Spinal cord (tissue), 10 donors: ENCODE measurements at places on chromosomes 2 and 18.
A peak's percentile ranks its signal among the peaks of the same experiment; 100 is the strongest.

DNA sequence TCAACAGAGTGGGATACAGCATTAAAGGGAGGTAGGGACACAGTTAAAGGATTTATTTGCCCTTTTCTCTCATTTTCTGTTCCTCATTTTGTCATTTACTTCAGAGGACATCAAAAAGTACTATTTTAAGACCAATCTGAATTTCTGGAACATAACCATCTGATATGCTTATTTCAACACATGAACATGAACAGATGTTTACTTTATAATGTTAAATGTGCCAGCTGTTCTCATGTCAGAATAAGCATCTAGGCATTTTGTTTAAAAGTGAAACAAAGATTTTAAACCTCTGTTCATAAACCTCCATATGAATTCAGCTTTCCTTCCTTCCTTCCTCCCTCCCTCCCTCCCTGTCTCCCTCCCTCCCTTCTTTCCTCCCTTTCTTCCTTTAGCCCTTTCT is 677.7 kb downstream of the CNTNAP5 start:
- DNase-seq, result no peak

DNA sequence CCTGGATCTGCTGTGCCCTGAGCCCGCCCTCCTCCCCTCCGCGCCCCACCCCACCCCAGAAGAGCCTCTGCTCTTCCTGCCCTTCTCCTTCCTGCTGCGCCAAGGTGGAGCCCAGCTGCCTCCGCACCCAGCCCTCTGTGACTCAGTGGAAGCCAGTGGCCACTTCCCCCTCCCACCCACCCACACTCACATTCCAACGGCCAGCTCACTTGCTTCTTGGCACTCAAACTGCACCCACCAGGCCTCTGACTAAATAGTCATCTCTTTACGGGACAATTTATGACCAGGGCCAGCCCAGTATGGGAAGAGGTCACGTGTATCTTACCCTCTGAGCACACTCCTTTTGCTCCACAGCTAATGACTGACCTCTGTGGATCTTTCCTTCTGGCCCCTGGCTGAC is 150.4 kb upstream of the SLC1A4 start:
- DNase-seq, result no peak

GRCh38 chr2:149329068-149329467 is 1.3 kb upstream of the LYPD6 start:
- no peak for DNase-seq

DNA sequence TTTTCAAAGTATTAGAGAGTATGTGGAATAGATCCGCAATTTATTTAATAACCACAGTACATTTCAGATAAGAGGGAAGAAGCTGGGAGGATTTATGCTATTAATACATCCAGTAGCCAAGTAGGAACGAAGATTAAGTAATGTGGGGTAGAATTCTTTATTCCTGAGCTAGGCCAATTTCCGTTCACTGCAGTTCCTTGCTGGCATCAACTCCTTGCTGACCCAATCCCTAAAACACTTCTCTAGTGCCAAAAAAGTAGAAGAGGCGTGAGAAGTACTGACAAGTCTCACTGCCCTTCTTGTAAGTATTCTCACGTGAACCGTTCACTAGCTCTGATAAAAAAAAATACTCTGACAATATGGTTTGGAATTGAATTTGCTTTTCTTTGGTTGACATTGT is 211.4 kb downstream of the EPHA4 start:
- no peak for DNase-seq

- DNase-seq, result no peak
Observed at GRCh38 chr2:113854970-113855740, 34.7 kb upstream of the ACTR3 start.

DNA sequence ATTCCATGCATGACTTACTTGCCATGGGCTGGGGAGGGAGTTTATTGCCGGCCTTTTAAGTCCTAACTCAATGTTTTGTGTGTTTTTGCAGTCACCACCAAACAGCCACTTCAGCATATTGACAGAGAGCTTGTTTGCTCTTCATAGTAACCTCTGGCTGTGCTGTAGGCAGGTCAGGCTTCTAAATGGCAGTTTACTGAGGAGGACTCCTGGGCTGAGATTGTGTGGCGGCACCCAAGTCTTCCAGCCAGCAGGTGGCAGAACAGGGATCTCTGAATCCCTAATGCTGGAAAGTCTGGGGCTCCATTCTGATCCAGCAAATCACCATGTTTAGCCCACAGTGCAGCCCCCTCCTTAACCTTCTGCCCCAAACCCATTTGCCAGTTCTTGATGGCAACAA is 121.2 kb downstream of the CAPN13 start:
- DNase-seq, result no peak

GRCh38 chr18:13597068-13597467 is 129.3 kb downstream of the FAM210A start:
- no peak for DNase-seq

DNA sequence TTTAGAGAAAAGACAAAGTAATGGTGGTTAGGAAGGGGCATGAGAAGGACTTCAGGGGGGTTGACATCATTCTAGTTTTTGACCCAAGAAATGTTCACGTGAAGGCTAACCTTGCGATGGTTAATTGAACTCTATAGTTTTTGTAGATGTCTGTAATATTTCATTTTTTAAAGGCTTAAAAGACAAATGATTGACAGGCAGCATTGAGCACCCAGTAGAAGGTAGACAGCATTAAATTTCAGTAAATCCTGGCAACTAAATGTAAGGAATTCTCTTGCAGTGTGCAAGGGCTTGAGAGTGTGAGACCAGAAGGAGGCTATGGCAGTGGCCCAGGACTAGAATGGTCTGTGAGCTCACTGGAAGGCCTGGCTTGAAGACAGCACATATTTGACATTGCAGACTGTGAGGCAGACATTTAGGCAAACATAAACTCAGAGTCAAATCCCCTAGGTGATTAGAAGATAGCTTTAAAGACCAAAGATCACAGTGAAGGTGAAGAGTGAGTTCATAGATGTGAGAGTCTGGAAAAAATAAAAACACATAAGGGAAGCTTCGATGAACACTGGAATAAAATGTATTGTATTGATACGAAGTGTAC is 100.1 kb upstream of the MAP4K4 start:
- peak; percentile 78 for DNase-seq

DNA sequence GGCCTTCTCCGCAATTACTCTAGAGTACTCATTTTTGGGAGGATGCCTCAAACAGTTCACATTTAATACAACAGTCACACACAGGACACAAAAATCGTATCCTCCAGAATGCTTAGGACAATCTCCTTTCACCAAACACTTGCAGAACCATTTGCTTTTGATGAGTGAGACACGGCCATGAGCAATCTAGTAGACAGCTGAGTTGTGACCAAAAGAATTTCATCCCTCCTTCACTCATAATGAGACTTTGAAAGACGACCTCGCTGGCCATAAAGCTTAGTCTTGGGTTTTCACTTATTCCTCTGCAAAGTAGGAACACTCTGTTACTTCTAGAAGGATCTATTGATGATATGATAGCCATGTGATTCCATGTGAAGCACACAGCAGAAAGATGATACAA is 87.5 kb upstream of the SLC35G4 start:
- no peak for DNase-seq

DNA sequence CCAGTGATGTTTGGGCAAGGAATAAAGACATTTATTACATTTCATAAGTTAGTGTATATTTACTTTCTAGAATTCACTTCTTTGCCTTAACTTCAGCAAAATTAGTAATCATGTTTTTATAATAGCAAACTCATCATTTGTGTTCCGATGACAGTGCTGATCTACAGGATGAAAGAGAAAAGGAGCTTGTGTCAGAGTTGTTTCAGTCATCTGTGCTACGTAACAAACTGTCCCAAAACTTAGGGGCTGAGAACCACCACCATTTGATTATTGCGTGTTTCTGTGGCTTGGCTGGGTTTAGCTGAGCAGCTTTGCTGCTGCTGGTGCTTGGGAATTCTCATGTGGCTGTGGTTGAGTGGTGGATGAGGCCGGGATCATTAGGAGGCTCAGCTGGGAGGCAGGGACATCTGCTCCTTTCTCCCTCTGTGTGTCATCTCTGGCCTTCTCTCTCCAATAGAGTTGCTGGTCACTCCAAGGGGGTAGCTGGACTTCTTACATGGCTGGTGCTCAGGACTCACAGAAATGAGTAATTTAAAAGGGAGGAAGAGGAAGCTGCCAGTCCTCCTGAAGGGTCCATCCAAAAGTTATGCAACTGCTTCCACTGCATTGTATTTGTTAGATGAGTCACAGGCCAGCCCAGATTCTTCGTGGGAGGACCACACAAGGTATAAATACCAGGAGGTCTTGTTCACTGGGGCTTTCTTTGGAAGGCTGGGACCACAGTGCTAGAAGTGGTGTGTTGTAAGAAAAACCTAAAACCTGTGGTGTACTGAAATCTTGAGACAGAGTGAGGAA is 43.4 kb upstream of the HAAO start:
- DNase-seq, result no peak

GRCh38 chr2:144454466-144455287 is 65.2 kb downstream of the ZEB2 start:
- DNase-seq, result no peak

DNA sequence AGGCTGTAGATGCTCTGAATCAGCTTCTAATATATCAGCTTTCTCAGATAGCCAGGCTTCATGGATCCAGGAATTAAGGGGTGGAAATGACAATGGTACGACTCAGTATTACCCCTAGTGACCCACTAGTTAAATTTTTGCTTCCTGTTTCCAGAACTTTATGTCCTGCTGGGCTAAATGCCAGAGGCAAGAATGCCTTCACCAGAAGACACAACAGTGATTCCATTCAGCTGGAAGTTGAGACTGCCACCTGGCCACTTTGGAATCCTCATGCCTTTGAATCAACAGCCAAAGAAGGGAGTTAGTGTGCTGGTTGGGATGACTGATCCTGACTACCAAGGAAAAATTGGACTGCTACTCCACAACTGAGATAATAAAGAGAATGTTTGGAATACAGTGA is 239.1 kb downstream of the ASXL3 start:
- DNase-seq, result no peak

- DNase-seq, result no peak
Observed at GRCh38 chr18:46160050-46160798, 56.0 kb downstream of the HAUS1 start.

GRCh38 chr2:239820836-239821693 is 204.1 kb downstream of the NDUFA10 start:
- DNase-seq, result no peak

GRCh38 chr2:138369856-138370255 is 131.7 kb upstream of the SPOPL start:
- DNase-seq, result no peak

- peak; percentile 20 for DNase-seq
Observed at GRCh38 chr2:102021779-102022178, 30.0 kb downstream of the IL1R2 start.

GRCh38 chr2:239532859-239533258 is 132.0 kb upstream of the HDAC4 start:
- no peak for DNase-seq

GRCh38 chr2:238114331-238114841 is 14.2 kb downstream of the ESPNL start:
- no peak for DNase-seq

- DNase-seq, result no peak
Observed at GRCh38 chr18:33282142-33282541, 158.4 kb downstream of the CCDC178 start.

DNA sequence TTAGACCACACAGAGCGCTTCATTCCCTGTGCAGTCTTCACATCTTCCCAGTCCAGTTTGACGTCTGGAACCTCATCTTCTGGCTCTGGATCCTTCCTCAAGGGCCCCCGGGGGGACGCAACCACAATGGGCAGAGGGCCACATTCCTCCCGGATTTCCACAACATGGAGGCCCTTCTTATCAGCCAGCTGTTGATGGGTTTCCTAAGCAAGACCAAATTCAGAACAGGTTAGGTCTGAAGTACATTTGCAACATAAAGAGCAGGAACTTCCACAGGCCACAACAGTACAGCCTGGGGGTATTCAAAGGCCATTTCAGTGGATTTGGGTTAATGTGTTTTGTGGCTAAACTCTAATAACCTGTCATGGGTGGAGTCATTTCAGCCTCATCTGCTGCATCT is 34.2 kb downstream of the MRPS5 start:
- no peak for DNase-seq

DNA sequence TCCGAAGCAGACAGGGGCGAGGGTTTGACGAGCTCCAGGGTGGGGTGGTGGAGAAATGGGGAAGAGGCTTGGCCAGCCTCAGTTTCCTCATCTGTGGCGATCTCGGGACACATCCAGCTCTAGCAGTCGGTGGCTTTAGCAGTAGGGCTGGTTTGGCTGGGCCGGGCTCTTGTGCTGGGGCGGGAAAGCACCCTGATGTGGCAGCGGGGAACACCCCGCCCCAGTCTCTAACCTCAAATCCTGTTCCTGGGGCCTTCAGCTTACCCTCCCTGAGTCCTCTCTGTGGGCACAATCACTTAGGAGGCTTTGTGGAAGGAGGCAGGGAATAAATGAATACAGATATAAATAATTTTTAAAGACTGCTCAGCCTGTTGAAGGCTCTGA is 26.5 kb upstream of the MCFD2 start:
- DNase-seq, result no peak

DNA sequence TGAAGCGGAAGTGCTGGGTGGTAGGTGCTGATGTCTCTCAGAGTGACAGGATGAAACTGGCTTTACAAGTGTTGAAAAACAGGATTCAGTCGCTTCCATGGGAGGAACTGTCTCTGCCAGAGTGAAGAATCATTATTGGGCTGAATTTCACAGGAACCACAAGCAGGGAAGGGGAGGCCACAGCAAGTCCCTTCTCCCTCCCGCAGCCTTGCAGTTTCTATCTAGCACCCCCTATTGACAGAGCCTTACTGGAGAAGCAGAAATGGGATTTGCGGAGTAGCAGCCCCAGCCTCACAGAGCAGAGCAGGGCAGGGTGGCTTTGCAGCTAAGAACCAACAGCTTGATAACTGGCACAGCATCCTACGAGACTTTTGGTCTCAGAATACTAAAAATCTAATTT is 33.3 kb upstream of the RMP24 start:
- DNase-seq, result no peak

- DNase-seq, result no peak
Observed at GRCh38 chr18:75256376-75256775, 45.8 kb downstream of the TSHZ1 start.

- no peak for DNase-seq
Observed at GRCh38 chr2:117953231-117953630, 60.6 kb downstream of the CCDC93 start.

DNA sequence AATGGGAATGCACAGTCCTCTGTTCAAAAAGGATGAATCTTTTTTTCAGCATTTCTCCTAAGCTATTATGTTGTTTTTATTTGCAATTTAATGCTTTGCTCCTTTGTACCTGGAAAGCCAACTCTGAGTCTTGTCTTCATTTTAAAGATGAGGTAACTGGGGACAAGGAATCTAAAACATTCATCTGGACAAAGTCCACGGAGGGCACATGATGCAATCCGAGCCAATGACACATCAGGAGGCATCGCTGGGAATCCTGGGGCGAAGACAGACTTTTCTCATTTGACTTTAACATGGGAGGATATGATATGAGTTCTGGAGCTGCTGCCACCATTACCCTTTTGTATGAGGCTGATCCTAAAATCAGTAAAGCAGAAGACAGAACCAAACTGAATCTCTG is 116.5 kb upstream of the REG3G start:
- DNase-seq, result no peak
